ENCODE measurements at places on chromosomes 3 and 15.
A peak's percentile ranks its signal among the peaks of the same experiment; 100 is the strongest.

GRCh38 chr3:184566441-184567414, 5.1 kb downstream of the EPHB3 start:
- DNase-seq, result no peak

GRCh38 chr3:98954242-98954641, 52.7 kb upstream of the DCBLD2 start:
- no peak for DNase-seq

GRCh38 chr3:72133329-72134011, 348.5 kb upstream of the PROK2 start:
- no peak for DNase-seq

DNA sequence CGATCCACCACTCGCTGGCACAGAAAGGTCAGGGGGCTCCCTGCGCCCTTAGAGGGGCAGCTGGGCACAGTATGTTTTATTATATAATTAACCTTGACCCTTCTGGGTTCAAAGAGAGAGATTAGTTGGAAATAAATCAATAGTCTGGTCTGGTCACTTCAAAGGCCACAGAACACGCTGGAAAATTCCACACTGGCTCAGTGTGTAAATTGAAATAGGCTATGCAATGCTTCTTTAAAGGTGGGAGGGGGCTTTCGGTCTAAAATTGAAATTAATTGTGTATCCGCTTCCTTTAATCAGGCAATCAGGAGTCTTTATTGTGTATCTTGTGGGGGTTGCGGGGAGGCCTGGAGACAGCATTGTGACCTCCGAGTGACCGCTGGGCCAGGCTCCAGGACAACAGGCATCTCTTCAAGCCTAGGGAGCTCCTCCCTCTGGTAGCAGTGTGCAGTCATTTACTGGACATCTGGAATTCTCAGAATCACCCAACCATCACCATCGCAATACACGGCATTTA, 8.0 kb downstream of the RNU5B-1 start:
- no peak for DNase-seq

DNA sequence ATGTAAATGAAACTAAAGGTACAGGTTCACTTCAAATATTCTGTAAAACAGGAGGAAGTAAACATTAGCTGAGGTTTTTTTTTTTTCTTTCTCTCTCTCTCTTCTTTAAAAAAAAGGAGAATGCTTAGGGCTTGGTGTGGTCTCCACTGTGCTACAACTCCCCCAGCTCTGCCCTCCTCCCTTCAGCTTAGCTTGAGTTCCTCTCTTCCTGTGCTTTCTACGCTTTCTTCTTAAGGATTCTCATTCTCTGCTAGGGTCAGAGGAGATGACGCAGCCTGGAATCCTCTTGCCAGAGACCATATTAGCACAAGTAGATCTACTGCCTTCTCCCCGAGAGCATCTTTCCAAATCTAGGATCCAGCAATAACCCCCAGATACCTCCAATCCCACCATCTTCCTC, 69.1 kb upstream of the SNRK start:
- DNase-seq, result no peak

DNA sequence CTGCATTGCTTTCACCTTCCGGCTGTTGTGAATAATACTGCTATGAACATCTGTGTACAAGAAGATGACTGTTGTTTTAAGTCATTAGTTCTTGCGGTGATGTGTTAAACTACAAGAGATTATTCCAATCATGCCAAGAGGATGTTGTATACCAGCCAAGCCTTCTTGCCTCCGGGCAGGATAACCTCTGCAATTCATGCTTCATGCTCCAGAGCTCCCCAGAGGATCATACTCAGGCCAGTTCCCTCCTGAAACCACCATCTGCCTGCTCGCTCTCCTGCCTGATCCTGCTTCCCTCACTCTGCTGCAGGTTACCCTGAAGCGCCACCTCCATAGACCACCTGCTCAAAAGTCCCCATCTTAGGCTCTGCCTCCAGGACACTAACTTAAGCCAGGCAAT, 187.1 kb upstream of the PROK2 start:
- no peak for DNase-seq

DNA sequence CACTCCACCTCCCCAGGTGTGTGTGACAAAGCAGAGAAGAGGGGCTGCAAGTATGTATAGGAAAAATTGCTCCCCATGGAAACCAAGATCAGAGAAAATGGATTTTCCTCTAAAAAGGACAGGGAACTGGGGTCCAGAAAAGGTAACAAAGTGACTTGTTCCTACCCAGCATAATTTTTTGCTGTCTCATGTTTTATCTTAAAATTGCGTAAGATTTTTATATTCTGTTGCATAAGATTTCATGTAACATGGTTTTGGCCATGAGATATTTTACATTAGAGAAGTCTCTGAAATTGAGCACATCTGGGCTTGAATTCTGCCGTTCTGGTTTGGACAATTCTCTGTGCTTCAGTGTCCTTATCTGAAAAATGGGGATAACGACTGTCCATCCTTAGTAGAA, 335.7 kb upstream of the RORA start:
- no peak for DNase-seq

- no peak for DNase-seq
These were observed 258.6 kb downstream of the RORA start for GRCh38 chr15:60970246-60971170.

DNA sequence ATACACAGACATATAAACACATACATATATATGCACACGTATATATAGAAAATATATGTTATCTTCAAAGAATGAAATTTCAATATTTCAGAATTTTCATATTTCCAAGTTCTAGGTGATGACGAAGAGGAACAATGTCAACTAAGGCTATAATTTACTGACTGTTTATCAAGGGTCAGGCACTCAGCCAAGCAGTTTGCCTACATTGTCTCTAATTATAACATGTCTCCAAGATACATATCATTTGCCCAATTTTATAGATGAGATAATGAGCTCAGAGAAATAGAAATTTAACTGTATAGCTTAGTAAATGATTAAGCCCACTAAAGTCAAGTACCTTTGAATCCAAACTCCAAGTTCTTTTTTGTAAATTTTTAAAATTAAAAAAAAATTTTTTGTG, 99.9 kb upstream of the PLSCR4 start:
- DNase-seq, result no peak

DNA sequence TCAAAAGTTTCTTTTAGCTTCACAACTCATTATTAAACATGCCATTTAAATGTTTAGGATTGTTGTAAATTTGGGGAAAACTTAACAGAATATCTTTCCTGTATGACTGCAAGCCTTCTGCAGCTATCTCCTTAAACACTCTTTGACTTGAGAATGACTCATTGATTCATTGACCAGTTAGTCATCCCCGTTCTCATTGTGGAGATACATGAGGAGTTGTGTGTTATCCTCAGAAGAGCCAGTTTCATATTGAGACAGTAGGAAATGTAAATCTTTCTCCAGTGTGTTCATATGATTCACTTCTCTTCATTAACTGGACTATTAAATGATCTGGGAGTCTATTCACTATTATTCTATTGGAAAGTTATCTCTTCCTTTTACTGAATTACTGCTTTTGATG, 83.0 kb downstream of the CRYGS start:
- no peak for DNase-seq

GRCh38 chr3:136250903-136251460, 842 bp downstream of the PCCB start:
- DNase-seq, result peak; percentile 34

DNA sequence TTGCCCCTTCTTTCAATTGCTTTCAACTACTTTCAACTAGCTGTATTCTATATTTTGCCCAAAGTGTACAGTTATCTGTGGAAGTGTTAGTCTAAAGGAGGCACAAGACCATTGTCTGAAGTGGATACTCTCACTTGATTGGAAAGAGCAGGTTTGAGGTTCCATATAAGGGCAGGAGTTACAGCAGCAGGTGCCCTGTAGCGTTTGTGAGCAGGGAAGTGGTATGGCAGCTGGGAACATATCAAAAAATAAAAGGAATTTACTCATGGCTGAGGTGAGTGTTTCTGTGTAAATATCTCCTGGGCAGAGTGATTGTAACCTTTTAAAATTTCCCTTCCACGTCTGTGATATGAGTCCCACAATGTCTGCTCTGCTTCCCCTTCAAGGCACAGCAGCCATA, 38.5 kb upstream of the DNAJC13 start:
- DNase-seq, result no peak

DNA sequence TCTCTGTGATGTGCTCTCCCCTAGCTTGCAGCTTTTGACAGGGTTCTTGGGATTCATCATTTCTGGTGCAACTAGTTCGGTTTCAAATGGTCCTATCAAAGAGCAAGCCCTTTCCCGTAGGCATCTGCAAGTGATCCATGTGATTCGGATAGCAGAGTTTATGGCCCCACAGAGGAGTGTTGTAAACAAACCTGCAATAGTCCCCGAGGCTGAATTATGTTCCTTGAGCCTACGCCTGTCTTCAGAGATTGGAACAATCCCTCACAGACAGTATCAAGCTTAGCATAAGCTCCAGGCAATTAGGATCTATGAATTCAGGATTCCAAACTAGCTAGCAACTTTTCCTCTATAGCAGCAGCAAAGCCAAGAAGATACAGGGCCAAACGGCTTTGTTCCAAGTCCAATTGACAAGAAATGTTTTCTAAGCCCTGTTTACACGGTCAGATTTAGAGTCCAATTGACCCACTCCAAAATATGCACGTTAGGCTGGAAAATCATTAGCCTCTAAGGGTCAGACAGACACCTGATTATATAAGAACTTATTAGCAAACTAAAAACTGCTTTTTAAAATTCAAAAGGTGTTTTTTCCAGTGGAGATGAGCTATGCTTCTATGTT, 24.8 kb downstream of the LNP1 start:
- no peak for DNase-seq

GRCh38 chr3:72699631-72700030, 148.6 kb downstream of the SHQ1 start:
- no peak for DNase-seq

- DNase-seq, result peak; percentile 84
These were observed 639 bp downstream of the NIPA1 start for GRCh38 chr15:22786868-22787698.

DNA sequence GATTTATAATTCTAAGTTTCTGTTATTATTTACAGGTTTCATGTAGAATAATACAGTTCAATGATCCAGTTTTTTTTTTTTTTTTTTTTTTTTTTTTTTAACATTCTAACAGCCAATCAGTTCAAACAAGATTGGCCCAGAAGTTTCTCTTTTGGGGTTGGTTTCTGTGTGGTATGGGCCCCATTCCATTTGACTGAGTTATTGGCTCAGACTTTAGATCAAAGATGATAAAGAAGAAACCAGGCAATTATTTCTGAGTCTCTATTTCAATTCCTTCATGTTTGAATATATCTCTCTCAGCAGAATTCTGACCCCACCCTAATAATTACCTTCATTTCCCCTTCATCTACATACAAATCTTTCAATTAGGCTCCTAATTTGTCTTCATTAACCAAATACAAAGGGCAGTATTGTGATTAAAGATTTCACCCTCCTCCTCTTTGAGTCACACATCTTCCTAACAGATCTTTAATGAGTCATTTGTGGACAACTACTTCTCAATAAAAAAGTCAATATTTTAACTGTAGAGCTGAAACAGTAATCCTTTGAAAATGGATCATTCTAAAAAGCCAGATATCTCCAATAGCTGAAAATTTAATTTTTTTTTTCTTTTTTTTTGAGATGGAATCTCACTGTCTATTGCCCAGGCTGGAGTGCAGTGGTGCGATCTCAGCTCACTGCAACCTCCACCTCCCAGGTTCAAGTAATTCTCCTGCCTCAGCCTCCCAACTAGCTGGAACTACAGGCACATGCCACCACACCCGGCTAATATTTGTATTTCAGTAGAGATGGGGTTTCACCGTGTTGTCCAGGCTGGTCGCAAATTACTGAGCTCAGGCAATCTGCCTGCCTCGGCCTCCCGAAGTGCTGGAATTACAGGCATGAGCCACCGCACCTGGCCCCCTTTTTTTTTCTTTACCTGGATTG, 878.8 kb downstream of the NAALADL2 start:
- no peak for DNase-seq

DNA sequence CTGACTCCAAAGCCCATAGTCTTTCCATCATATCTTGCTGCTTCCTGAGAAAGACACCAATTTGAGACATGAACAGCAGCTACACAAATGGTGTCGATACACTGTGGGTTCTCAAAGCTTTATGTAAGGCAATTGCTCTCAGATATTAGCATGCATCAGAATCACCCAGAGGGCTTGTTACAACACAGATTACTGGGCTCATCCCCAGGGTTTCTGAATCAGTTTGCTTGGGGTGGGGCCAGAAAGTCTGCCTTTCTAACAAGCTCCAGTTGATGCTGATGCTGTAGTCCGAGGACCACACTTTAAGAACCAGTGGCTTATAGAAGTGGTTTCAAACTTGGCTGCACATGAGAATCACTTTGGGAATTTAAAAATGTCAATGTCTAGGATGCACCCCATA, 86.5 kb downstream of the SEMA6D start:
- no peak for DNase-seq

GRCh38 chr3:8891774-8892173, 71.5 kb downstream of the RAD18 start:
- DNase-seq, result no peak

DNA sequence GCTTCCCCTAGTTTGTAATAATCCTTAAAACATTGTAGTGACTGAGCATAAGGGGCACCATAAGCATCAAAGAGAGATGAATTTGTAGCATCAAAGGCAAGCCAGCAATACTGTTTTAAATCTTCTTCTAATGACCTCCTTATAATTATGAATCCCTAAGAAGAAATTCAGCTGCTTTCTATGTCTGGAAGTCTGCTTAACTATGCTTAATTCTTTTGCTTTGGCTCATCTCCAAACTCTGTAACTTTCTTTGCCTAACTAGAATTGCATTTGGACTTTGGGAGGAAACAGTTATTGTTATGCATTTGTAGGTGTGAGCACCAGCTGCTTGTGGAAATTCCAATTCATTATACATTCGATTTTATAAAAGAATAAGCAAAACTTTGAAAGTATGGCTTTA, 117.7 kb upstream of the SPATA16 start:
- DNase-seq, result no peak

DNA sequence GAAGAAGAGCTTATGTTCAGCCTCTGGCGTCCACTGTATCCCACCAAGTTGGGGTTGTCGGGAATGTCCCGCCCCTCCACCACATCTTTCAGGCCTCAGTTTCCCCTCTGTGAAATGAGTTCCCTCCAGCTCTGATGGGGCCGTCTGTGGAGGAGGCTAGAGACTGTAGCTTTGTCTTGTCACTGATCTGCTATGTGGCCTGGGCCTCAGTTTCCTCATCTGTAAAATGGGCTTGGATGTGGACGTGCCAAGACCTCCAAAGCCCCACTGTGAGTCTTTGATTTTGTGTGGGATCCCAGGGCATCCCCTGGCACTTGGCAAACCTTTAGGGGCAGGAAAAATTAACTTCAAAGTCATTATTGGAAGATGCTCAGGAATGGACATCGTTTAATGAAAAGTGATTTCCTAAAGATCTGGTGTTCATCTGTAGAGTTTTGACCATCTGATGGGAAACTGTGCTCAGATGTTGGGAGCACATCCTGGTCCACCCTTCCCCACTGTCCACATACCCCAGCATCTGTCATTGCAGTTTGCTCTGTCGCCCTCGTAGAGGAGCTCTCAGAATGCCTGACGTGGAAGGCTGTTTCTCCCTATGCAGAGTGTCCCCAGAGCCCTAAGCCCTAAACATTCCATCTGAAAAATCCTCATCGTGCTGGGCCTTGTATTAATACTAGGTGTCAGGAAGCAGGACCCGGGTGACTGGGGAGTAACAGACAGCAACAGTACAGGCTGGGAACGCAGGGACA, 28.5 kb downstream of the SLC6A6 start:
- DNase-seq, result no peak

All from H7 (cell line).